Brain microvascular endothelial cell (primary cell): ENCODE measurements at places on chromosomes 1 and 21.

- no peak for DNase-seq
Measured at GRCh38 chr1:185363205-185363604, 46.2 kb upstream of the IVNS1ABP start.

DNA sequence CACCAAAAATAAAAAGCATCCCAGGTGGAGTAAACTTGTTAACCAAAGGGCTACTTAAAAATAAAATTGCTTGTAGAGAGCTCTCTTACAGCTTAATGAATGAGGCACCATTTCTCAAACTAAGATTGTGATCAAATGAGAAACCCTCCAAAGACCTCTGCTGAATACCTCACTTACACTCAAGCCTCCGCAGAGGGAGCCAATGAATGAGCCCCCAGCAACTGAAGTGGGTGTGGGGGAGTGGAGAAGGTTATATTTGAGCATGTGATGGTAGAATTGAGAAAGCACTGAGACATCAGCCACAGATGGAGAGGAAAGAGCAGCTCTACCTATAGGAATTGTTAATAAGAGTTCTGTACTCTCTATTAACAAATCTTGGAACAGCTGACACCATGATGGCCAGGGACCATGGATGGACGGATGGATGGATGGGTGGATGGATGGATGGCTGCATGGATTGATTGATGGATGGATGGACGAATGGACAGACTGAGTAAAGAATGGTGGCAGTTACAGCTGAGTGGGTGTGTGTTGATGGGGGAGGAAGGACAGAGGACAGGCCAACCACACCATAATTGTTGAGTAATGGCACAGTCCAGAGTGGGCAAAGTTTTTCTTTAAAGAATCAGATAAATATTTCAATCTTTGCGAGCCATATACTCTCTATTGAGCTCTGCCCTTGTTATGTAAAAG is 20.3 kb upstream of the TIAM1 start:
- no peak for DNase-seq

DNA sequence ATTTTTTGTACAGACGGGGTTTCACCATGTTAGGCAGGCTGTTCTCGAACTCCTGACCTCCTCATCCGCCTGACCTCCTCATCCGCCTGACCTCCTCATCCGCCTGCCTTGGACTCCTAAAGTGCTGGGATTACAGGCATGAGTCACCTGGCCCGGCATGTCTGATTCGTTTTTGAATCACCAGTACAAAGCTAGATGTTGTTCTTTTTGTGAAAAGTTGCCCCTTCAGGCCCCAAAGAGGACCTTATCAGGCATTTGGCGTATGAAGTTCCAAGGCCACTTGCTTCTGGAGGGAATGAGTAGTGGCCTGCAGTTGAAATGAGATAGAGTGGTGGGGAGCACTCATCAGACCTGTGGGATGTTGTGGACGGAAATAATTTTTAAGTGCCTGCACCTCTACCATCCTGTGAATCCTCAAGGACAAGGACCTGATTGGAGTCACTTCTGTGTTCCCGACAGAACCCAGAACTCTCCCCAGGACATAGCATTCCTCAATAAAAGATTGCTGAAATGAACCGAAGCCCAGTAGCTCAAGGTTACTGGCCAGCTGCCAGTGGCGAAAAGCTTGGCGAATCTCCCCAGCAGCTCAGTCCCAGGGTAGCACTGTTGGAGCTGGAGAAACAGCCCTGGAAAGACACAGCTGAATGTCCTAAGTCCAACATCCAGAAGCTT is 50.1 kb downstream of the NDUFS5 start:
- peak; percentile 69 for DNase-seq

- no peak for DNase-seq
Measured at GRCh38 chr21:44960141-44961092, 20.6 kb downstream of the SLX9 start.

DNA sequence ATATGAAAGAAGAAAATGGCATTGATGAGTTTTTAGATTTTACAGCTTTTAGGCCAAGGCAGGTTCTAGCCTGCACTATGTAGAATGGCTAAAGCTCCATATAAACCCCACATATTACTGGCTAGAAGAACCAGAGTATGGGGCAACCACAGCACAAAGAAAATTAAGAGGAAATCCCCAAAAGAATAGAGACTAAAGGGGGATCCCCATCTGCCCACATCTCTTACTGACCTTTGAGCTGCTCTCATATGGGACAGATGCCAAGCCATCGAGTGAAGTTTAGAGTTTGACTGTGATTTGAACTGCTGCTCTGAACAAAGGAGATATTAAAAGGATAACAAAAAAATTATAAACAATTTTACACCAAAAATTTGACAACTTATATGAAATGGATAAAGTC is 102.2 kb upstream of the HAO2 start:
- DNase-seq = no peak
